Effector CD8-positive, alpha-beta T cell (primary cell): ENCODE measurements at places on chromosomes 2 and 18.

- DNase-seq: no peak
Observed at GRCh38 chr2:216416571-216417307, 4.5 kb downstream of the SMARCAL1 start.

- no peak for DNase-seq
Observed at GRCh38 chr2:200625282-200625681, 39.5 kb downstream of the AOX1 start.

GRCh38 chr2:122885436-122885835, 1130.0 kb downstream of the TSN start:
- DNase-seq: no peak

DNA sequence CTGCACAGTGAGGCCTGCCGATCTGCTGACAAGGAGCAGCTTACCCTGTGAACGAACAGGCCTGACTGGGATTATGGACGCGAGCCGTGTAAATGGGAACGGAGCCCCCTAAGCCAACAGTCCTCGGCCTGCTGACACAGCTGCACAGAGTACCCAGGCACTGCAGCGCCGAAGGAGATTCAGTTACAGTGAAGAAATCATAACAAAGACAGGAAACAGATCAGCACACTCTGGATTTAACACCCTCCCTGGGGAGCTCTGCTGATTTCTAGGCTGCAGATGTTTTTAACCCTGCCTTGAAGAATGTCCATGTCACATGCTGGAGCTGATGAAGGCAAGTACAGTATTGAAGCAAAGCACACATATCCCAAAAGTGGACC, 43.4 kb downstream of the COLEC12 start:
- DNase-seq: no peak

DNA sequence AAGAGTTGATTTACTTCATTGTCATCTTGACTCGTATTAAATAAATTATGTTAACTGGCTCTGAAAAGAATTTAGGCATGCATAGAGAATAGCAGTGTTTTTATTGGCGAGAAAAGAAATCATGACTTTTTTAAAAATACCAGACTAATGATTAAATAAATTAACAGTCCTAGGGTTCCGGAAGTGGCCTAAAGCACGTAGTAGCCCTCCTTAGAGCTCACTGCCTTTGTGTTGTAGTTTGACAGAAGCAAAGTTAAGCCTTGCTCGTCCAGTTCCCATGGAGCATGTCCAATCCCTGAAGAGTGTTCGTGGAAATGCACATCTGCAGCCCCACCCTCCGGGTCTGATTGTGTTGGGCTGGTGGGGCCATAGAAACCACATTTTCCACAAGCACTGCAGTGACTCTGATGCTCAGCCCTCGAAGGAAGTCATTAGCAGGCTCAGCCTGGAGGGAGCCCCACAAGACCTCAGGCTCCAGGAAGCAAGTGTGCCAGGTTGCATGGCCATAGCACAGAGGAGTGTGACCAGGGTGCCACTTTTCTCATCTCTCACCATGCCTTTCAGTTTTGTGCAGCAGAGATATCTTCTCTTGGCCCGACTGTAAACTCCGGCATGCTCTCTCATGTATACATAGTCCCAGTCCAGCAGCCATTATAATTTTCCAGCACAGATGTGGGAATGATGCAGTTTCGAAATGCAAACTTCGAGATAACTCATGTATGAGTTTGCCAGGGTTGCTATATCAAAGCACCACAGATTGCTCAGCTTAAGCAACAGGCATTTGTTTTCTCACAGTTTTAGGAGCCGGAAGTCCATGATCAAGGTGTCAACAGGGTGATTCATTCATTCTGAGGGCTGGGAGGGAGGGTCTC, 188.6 kb upstream of the SH3BP4 start:
- no peak for DNase-seq

DNA sequence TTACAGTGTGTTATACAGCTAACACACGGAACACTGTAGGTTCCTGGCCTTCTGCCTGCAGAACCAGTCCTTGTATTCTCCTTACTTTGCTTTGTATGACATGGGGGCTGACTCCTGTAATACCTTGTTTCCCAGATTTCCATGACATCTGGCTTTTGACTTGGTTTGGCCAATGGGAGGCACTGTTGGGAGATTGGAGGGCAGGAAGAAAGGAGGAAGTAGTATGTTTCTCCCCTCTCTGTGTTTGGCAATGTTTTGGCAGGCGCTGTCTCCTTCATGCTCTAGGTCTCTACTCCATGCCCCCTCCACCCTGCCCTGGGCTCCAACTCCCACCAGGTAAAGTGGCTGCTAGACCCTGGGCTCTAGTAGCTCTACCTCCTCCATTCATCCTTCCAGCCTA, 331.1 kb upstream of the SLC14A2 start:
- DNase-seq: no peak

DNA sequence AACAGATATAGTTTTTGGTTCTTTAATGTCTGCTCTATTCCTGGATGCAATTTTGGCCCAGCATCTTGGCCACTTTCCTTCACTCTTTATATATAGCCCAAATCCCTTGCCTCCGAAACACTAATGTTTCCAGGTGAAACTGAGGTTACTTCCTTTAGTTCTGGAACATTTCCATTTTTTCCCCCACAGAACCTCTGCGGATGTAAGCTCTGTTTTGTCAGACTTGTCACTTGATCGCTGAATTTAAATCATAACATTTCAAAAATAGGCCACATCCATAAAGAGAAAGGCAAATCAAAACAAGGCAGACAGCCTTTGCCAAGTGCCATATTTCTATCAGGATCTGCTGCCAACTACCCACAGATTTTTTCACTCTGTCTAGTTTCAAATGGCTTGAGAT, 115.1 kb downstream of the ANKRD44 start:
- no peak for DNase-seq

GRCh38 chr2:29261003-29261402, 145.8 kb downstream of the CLIP4 start:
- DNase-seq: no peak

DNA sequence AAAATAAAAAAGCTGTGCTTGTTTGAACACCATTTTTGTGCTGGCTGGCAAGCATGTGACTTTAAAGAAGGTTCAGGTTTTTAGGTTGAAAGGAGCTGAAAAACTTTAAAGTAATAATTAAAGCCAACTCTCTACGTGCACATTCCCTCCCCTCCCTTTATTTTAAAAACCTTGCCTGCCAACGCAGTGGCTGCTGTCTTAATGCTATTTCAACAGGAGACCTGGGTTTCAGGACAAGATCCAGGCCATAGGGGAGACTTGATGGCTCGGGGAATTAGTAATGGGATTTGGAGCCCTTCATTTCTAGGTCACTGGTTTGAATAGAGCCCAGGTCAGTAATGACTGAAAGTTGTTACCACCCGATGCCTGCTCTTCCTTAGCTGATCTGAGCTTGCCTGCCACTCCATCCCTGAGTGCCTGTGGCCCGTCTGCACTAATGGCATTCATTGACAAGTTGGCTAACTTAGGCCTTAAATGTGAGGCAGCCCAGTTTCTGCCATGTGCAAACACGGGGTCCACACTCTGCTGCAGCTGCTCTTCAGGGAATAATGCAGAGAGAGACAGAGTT, 1233.2 kb upstream of the ZEB2 start:
- no peak for DNase-seq

GRCh38 chr18:22185273-22185672, 15.9 kb downstream of the GATA6 start:
- no peak for DNase-seq

- DNase-seq: no peak
Observed at GRCh38 chr2:24272161-24272802, 88.1 kb downstream of the ITSN2 start.

DNA sequence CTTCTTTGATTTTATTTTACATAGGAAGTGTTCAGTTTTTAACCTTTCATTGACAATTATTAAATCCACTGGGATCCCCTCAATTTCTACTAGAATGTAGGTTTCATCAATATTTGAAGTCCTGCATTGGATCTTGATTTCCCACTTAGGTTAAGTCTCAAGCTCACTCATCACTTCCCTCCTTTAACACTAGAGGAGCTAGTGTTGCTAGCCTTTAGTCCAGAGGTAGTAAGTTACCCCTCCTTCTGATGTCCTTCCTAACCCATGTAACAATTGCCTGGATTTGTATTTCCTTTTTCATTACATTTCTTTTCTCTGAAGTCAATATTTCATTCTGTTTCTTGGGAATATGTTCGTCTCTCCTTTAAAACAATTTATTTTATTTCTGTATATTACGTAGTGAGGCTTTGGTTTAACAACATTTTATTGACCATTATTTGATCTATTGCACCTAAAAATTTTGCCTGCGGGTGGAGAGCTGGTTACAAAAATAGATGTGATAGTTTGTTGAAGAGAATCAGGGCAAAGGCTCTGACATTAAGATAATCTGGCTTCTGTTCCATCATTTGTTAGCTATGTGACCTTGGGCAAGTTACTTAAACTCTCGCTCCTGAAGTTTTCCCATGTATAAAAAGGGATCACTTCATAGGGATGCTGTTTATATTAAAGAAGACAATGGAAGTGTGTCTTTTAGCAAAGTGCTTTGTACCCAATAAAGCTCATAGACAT, 833.0 kb downstream of the SLC4A3 start:
- no peak for DNase-seq

GRCh38 chr2:140154271-140154670, 1374.1 kb upstream of the NXPH2 start:
- no peak for DNase-seq

DNA sequence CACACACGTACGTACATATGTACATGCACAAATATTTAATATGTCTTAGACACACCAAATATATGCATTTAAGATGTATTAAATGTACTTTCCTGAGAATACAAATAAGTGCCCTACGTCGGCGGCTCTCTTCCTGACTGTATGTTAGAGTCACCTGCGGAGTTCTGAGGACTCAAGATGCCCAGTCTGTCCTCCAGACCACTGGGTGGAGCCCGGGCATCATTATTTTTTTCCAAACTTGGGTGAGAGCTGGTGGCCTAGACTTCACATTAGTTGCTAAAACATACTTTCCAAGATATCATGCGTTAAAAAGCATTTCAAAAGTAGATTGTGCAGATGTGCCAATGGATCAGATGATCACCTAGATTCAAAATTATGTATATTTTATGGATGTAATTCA, 2.9 kb downstream of the IL18R1 start:
- no peak for DNase-seq

- no peak for DNase-seq
Observed at GRCh38 chr18:49525981-49526380, 35.9 kb upstream of the LIPG start.

GRCh38 chr18:36066686-36067054, 689 bp downstream of the RPRD1A start:
- DNase-seq: no peak

DNA sequence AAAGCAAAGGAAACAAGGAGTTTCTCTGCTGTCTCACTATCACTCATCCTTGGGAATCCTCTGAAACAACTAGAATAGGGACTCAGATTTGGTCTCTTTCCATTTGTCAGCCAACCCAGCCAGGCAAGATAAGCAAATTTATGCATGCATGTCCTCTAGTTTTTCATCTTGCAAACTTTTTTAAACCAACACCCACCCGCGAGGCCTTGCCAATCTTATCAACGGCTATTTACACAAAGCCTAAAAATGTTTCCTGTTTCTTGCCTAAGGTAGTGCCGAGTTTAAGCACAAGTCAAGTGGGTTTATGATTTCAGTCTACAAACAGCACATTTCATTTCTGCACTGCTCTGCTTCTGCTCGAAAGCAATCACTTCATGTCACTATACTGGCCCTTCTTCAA, 240.9 kb downstream of the STK39 start:
- DNase-seq: no peak
